ENCODE measurements at places on chromosomes 5 and 9.

DNA sequence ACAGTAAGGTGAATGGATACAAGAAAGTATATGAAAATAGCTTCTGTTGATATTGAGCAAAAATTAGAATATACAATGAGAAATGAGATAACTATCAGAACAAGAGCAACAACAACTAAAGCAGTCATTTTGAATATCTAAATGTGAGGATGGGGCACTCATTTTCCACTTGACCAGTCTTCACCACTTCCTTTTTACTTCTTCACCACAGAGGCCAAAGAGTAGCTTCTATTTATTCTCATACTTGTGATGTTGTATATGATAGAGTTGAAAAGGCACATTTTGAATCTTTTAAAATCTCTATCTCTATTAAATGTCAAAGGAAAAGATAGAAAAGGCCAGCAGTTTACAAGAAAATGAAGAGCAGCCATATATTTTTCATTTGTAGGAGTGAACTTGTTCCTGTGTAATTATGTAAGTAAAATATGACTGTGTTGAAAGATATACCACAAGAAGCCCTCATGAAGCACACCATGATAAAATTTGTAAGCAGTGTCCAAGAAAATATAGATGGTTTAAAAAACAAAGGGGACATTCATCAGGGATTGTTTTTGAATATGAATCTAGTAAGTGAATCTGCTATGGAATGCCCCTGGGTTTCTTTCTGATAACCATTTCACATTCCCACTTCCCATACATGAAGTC, 39.2 kb downstream of the ADAMTS19 start:
- no peak for DNase-seq

GRCh38 chr5:39109606-39110005, 35.4 kb upstream of the RICTOR start:
- DNase-seq, result no peak

GRCh38 chr5:14445013-14445412, 136.6 kb upstream of the OTULINL start:
- no peak for DNase-seq

GRCh38 chr9:6611865-6612264, 33.7 kb downstream of the GLDC start:
- no peak for DNase-seq

GRCh38 chr5:75091597-75091996, 39.2 kb upstream of the GCNT4 start:
- no peak for DNase-seq

GRCh38 chr9:35736201-35736633, 3.8 kb downstream of the CREB3 start:
- DNase-seq, result no peak

Data from natural killer cell treated with Interleukin-12 subunit alpha and Interleukin-12 subunit beta and Interleukin-15 and Interleukin-18, amount 100 ng/mL, for 72 hours (primary cell).